Fibroblast of skin of back (primary cell): ENCODE measurements at places on chromosomes 11 and 22.

- DNase-seq, result no peak
Observed at GRCh38 chr11:65736810-65737209, 16.2 kb upstream of the RNASEH2C start.

GRCh38 chr22:41410311-41410751 is 28.6 kb downstream of the TEF start:
- no peak for DNase-seq

- no peak for DNase-seq
Observed at GRCh38 chr11:132422722-132423121, 1052.3 kb downstream of the NTM start.

GRCh38 chr22:50243685-50244419 is 971 bp downstream of the TUBGCP6 start:
- DNase-seq, result no peak

DNA sequence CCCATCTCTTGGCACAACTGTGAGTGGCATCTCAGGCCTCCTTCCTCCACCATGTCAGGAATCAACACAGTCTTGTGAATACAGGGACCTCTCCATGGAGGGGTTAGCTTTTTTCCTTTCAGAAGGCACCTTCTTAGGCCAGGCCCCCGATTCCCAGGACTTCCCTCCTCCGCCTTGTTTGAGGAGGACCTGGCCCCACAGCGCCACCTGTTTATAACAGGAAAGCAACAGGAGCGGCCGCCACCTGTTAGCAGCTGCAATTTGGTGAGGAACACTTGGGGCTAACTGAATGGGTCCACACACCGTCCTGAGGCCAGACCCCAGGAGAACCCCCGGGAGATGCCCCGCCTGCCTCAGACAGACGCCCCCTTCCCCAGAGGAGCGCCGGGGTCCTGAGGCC is 3.8 kb upstream of the PKP3 start:
- DNase-seq, result no peak

DNA sequence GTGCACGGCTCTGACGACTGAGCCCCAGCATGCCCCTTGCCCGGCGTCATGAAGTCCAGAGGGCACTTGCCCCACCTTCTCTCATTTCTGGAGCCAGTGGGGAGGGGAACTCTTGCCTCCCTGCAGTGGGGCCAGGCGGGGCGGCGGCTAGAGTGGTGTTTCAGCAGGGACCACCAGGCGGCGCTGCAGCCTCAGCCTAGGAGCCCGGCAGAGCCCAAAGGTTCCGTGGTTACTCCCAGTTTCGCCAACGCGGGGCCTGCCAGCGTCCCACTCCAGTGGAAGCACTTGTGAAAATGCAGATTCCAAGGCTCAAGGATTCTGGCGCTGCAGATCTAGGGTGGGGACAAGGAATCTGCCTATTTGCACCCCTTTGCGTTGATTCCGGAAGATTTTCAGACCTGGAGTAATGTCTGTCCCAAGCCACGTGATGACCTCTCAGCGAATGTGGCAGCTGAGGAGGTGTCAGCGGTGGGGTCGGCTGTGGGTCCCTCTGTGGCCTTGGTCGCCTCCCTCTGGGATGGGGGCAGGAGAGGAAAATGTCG is 55.7 kb downstream of the CD82 start:
- peak; percentile 57 for DNase-seq

DNA sequence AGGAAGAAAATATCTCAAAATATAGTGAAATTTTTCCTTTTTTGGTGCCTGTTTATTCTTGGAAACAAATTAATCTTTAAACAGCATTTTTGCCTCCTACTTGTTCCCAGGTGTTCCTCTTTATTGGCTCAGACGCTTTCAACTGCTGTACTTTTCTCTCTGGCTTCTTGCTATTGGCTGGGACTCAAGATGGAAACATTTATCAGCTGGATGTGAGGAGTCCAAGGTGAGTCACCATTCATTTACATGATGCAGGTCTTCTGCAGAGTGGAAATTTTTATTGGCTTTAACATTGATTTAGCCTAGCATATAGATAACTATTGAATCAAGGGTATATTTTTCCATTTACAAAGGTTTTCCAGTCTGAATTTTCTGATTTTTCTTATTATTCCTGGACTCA is 34.4 kb upstream of the DNAJB13 start:
- no peak for DNase-seq

- peak; percentile 70 for DNase-seq
Observed at GRCh38 chr22:43000441-43001175, 14.3 kb downstream of the PACSIN2 start.

DNA sequence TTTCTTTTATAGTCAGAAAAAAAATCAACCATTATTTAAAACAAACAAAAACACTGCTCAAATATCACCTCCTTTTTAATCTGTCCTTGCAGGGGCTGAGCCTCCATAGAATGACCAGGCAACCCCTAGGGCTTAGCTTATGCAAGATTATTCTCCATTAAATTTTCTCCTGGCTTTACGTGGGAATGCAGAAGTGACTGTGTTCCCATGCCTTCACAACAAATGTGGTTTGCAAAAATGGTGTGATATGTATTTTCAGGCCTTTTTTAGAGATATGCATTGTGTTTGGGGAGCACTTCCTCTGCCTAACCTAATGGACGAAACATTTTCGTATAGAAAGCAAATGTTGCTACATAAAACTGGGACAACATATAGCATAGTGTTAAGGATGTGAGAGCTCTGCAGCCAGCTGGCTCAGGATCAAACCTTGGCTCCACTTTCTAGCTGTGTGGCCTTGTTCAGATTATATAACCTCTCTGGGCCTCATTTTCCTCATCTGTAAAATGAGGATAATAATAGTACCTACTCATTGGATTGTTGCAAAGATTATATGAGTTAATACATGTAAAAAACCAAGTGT is 82.6 kb downstream of the PARVA start:
- peak; percentile 60 for DNase-seq

- peak; percentile 60 for DNase-seq
Observed at GRCh38 chr11:118939953-118940598, 14.3 kb upstream of the BCL9L start.

DNA sequence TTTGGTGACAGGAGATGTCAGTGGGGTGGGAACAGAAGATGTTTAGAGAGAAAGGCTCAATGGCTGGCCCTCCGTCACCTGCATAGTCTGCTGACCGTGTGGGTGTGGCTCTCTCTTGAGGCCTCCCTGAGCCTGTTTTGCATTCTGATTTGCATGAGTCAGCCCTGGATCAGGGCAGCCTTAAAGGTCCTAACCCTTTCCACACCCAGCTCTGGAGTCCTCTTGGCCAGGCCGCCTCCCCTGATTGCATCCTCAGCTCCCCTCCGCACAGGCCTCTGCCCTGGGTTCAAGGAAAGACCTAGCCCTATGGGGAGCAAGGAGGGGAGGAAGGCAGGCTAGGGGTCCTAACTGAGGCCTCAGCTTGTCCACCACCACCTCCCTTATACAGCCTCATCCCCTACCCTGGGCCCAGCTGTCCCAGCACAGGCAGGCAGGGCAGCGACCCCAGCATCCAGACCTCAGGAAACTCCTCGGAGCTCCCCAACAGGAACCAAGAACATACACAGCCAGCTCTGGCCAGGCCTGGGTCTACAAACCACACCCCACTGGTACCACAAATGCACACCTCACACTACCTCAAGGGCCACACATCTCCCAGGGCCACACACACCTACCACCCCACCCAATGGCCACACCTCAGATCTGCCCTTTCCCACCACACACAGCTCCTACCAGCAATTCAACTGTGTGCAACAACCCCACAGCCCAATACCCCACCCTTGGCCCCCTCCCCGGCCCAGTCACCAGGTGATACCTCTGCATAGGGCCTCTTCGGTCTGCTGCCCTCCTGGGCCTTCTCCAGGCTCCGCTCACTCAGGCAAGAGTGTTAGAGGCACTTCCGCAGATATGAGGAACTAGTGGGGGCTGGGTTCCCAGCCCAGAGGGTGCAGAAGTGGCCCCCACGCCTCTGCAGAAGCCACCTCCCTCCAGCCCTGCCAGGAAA is 13.7 kb downstream of the ARAP1 start:
- DNase-seq, result peak; percentile 54

GRCh38 chr22:23282089-23282501 is 101.8 kb downstream of the BCR start:
- peak; percentile 42 for DNase-seq

DNA sequence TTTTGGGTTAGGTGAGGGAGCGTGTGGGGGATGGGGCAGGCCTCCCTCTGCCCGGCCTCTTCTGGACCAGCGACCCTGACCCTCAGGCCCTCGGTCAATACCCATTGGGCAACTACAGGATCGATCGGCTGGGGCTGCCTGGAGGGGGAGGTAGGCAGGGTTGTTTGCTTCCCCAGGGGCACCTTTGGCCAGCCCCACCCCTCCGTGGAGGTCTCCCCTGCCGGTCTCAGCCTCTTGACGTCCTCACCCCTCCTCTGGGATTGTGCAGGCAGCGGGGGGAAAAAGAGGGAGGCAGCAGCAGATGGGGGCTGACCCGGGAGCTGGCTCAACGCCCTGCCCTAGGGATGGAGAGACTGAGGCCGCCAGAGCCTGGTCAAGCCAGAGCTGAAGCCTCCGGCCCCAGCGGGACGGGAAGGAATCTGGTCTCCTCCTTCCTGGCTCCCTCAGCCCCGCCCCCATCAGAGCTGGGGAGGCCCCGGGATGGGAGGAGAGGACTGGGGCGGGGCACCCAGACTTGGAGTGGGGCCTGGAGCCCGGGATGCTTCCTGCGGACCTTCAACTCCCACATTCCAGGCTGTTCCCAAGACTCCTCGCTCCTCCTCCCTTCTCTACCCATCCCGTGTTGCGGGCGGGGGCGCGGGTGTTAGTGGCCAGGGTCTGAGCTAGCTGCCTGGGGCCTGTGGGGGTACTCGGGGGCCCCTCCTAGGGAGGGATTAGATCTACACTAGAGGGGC is 14.4 kb upstream of the CDC42EP1 start:
- DNase-seq, result peak; percentile 98

GRCh38 chr11:2121227-2122130 is 17.7 kb downstream of the IGF2 start:
- DNase-seq, result no peak

DNA sequence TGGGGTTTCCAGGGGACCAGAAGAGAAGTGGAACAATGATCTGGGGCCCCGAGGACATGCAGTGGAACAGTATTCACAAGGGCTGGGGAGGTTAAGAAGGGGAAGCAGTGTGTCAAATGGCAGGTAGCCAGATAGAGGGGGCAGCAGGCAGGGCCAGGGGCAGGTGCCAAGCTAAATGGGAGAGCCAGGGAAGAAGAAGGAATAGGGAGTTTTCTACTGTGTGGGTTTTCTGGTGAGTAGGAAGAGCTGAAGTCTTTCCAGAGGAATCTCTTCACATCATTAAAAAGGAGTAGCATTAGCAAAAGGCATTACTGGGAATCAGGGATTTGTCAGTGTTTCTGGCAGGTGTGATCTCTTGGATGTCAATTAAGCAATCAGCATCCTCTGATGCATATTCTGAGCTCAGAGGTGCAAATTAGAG is 55.8 kb downstream of the IRAG1 start:
- no peak for DNase-seq

- no peak for DNase-seq
Observed at GRCh38 chr11:81913793-81914192, 819.9 kb downstream of the FAM181B start.

- no peak for DNase-seq
Observed at GRCh38 chr11:9029422-9029821, 25.6 kb upstream of the NRIP3 start.

- DNase-seq, result no peak
Observed at GRCh38 chr11:8265681-8266241, 2.1 kb upstream of the LMO1 start.

- no peak for DNase-seq
Observed at GRCh38 chr11:3845670-3846069, 4.9 kb upstream of the RHOG start.

GRCh38 chr22:50058906-50059880 is 1.1 kb upstream of the TTLL8 start:
- DNase-seq, result peak; percentile 28
